NCI-H345 (cell line): ENCODE measurements at places on chromosomes 2 and 18.

DNA sequence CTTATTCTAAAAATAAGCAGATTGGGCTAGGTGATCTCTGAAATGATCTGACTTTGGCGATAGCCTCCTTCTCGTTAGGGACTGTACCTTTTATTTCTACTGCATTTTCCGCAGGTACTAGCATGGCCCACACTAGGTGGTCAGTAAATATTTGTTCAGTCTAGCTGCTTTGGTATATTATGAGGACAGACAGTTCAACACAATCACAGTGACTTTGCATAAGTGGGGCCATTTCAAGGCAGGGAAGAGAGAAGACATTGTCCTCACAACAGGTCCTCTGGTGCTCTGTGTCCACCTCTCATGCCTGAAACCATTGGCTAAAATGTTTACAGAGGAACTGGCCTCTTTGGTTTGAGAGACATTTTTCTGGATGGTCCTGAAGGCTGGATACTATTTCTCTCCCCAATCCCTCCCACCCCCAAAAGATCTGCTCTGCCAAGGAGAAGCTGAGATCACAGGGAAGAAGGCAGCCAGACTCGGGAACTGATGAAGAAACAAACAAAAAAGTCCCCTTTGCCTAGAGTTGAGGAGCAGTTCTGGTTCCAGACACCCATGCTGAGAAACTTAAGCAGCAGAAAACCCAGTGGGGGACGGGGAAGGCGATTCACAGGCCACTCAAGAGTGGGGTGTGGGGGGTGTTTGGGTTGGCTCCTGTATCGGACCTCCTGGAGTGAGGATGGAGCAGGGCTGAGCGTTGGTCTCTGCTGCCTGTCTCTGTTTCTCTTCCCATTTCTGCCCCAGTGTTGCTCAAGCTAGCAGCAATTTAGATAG, 2.9 kb upstream of the TNP1 start:
- peak; percentile 12 for DNase-seq

DNA sequence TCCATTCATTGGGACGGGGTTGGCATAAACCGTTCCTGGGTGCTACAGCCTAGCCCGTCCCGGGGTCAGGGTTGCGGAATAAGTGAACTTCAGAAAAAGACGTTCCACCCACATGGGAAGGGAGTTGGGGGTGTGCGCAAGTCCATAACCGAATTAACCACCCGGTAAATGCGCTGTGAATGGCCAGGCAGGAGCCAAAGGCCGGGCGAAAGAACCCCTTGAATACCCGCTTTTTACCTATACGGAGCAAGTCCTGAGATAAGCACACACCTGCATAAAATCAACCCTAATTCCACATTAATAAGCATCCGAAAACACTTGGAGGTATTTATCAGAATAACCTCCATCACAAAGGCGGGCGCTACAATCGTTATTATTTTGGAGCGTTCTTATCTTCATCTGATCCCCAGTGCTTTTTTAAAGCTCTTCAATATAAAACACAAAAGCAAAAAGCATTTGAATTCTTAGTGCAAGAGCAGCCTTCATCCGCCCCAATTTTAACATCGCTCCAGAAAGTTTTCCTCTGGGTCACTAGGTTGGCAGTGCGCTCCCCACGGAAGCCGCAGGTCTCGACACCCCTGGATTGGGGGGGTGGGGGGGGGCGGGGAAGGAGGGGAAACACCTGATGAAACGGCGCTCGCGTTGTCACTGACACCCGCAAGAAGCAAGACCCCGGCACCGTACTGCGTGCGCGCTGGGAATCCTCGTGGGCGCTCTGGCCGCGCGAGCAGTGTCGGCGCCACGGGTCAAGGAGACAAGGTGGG, 1.2 kb downstream of the SATB2 start:
- peak; percentile 58 for DNase-seq

- no peak for DNase-seq
These were observed 30.6 kb downstream of the MAPRE2 start for GRCh38 chr18:35071819-35072247.

- no peak for DNase-seq
These were observed 388.9 kb downstream of the SETBP1 start for GRCh38 chr18:45069546-45069945.

- DNase-seq = no peak
These were observed 15.4 kb upstream of the PMAIP1 start for GRCh38 chr18:59884351-59884750.

DNA sequence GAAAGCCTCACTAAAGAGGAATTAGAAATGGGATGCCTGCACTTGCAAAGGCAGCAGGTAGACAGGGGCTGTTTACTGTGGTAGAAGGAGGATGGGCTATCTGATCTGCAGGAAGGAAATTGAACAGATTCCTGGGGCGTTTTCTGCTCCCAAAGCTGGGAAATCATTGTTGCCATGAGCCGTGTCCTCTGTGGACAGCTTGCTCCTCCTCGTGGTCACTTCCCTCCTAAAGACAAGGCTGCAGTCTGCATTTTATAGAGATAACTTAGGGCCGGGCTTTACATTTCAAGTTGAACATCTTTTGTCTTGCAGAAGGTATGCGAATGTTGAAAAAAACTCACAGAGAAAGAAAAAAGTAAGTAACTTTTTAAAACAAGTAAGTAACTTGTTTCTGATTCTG, 50.9 kb downstream of the DCDC2C start:
- no peak for DNase-seq

GRCh38 chr2:236088368-236089057, 79.7 kb downstream of the GBX2 start:
- no peak for DNase-seq

DNA sequence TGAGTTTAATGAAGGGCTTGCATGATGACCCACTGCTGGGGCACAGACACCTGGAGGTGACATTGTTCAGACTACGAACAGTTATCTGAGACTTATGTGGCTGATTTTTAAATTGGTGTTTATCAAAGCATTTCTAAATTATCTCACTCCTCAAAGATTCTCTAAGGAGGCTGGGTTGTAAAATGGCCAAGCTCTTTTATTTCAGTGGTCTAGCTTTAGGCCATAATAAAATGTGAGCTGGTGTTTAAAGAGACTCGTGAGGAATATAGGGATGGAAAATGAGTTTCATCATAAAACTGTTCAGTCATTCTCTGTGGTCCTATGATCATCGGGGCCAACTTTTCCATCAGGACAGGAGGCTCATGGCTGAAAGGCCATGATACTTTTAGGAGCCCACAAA, 93.4 kb downstream of the SPP2 start:
- DNase-seq = no peak

GRCh38 chr18:10564975-10565773, 39.3 kb downstream of the NAPG start:
- no peak for DNase-seq

GRCh38 chr18:46067438-46068007, 4.5 kb downstream of the PSTPIP2 start:
- no peak for DNase-seq

GRCh38 chr2:211114826-211115455, 558.5 kb downstream of the CPS1 start:
- DNase-seq = no peak

DNA sequence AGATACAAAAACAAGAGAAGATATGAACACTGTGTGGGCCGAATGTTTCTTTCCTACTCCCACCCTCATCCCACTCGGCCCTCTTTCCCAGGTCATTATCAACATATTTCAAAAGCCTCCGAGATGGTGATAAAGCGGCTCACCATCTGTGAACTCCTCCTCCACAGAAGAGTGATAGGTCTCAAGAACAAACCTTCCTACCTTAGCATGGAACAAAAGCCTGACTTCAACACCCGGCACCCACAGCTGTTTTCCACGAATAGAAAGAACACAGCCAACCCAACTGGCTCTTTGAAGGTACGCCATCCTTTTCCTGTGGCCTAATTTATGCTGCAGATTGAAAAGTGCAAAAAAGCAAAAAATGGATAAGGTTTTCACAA, 28.8 kb downstream of the BCL2 start:
- no peak for DNase-seq

GRCh38 chr2:101623031-101623521, 74.4 kb upstream of the MAP4K4 start:
- DNase-seq = no peak

- DNase-seq = no peak
These were observed 6.8 kb upstream of the TEX51 start for GRCh38 chr2:126891681-126892500.

DNA sequence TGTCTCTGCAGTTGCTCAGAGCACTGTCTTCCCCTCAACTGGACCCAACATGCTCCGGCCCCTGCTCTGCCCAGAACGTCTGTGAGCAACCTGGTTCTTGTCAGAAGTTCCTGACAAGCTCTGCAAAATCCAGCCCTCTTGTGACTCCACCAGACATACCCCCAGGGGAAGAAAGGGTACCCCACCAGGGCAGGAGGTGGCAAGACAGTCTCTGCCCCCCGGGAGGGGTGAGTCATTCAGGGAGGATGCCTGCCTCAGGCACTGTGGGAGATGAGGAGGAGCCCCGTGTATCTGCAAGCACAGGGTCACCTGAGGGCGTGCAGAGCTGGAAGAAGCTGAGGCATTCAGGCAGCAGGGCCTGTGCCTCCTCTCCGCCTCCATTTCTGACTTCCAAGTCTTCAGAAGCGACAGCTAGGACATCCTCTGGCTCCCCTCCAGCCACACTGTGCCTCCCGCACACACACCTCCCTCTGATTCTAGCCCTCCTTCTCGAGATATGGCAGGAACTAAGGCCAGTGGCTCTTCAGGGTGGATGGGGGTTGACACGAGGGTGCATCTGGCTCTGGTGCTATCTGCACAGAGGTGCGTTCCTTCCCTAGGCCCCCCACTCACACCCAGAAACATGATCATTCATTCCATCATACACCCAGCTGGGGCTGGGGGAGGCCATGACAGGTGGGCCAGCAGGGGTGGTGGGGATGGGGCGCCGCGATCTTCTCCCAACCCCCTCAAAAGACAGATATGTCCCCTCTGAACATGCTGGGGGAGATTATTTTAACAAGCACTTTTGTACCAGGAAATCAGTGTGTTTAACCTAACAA, 222.2 kb downstream of the CYP26B1 start:
- DNase-seq = no peak

DNA sequence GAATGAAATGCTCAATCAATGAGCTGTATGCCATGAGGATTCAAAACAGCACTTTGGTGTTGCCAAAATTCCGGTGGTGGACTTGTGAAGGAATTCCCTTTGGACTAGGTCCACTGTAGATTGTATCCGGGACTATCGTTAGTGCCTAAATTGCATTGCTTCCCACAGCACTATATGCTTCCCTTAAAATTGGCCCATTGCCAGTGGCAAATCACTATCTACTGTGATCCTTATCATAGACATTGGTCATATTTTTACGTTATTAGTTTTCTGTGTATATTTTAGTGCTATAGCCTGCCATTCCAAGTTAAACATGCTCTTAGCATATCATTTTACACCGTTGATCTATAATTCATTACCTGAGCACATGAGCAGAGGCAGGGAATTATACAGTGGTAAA, 1.7 kb downstream of the PJVK start:
- no peak for DNase-seq

DNA sequence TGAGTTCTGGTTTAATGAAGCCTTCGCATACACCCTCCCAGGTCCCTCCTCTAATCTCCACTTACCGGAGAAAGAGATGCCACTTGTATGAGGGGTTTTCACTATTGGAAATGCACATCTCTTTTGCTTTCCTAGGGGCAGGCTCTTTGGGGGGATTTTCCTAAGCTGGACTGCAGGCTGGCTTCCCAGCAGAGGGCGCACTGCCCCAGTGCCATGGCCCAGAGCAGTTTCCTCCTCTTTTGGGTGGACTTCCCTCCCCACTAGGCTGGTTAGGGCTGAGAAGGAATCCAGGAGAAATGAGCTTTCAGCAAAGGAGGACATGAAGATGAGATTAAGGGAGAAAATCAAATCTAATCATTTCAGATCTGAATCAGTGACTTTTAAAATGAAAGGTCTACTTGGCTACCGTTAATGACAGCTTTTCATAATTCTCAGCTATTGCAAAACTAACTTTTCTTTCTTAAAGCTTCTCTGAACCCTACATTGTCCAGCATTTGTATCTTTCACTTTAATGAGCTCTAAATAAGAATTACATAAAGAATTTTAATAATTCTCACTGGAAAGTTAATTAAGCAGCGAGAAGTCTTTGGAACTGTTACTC, 784.1 kb upstream of the FANCL start:
- peak; percentile 14 for DNase-seq
